ENCODE measurements at places on chromosomes 6 and 20.
A peak's percentile ranks its signal among the peaks of the same experiment; 100 is the strongest.

GRCh38 chr6:111552241-111552744 lies 53.4 kb downstream of the TRAF3IP2 start:
- no peak for DNase-seq

DNA sequence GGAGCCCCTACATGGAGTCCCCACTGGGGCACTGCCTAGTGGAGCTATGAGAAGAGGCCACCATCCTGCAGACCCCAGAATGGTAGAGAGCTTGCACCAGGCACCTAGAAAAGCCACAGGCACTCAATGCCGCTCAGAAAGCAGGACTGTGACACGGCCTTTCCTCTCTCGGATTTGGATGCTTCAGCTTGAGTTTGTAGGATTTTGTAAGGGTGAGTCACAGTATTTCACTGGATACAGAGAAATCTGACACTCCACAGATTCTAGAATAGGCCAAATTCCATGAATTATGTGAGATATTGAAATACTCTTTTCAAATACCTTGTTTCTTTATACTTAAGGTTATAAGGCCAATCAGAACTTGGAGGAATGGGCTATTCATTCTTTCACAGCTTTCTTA lies 424.5 kb downstream of the HTR1B start:
- DNase-seq: no peak

- no peak for DNase-seq
Measured at GRCh38 chr6:166862287-166862977, 93.9 kb downstream of the RNASET2 start.

GRCh38 chr6:41652866-41653652 lies 14.8 kb downstream of the MDFI start:
- DNase-seq: no peak

- no peak for DNase-seq
Measured at GRCh38 chr6:101876431-101876830, 482.9 kb downstream of the GRIK2 start.

DNA sequence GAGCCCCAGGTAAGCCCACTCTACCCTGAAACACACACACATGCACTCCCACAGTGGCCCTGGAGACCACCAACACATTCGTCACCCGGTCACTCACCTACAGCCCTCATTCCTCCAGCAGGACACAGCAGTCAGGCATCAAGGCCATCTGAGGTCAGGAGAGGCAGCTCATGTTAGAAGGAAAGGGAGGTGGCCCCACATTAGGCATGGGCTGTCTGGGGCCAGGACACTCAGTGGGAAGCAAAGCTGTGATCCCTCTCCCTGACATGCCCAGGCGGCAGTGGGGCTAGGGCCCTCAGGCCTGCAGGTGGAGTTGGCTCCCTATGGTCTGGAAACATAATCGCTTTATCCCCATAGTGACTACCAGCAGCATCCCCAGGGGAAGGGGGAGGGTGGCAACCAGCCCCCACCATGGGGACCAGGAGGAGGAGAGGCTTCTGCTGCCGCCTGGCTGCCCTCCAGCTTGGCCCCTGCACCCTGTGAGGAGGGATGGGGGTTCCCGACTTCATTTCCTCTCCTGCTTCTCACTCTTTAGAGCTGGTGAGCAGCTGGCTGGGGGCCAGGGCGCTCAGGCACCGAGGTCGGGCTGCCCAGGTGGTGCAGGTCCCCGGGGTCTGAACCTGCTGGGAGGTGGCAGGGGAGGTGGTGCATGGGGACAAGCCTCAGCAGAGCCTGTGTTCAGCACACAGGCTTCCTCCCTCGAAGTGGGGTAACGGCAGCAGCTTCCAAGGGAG lies 76.6 kb upstream of the CST7 start:
- DNase-seq: no peak

DNA sequence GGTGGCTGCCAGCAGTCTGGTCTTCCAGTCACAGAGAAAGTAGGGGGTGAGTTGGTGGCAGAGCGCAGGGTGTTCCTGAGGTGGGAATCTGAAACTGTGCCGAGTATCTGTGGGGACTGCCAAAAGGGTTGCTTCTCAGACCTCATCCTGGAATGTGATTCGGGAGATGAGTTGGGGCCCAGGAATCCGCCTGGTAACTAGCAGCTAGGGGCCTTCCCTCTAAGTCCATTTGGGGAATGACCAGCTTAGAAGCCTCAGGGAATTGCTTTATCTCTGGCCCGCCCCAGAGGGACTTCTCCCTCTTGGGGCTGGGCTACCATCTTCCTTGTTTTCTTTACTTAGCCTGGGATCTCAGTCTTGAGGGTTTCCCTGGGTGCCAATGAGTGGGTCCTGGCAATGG lies 49.6 kb downstream of the MOCS1 start:
- DNase-seq: no peak

DNA sequence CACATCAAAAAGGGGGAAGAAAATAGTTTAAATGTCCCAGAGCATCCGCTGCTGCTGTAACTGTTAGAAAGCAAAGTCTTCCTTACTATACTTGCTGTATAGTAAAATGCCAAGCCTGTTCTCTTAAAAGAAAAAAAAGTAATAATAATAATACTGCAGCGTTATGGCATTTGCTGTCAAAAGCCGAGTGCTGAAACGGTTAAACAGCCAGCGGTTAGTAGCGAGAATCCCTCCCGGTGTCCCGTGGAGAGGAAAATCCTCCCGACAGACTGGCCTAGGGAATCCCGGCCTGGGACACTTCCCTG lies 19.5 kb upstream of the NFATC2 start:
- DNase-seq: no peak

DNA sequence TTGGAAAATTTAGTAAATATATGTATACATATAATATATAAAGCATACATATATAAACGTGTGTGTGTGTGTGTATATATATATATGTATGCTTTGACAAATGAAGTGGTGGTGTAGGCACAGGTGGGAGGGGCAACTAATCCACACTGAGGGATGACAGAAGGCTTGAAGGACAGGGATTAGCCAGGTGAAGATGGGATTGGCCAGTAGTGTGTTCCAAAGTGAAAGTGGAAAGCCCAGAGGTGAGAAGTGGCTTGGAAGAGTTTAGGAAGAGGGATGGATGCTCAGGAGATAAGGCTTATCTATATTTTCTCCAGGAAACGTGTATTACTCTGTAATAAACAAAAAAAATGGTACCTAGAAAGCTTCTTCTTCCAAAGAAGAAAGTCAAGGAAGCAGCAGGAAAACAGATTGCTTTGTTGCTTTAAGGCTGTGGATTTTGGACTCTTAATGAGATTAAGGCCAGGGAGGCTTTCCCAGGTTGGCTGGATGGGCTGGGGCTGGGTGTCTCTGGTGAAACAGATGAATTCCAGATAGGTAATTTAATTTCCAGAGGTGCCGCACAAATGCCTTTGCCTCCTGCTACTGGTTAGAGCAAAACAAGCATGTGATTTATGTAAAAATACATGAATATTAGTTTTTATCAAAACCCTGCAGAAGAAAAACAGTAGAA lies 63.9 kb downstream of the JARID2 start:
- no peak for DNase-seq

- no peak for DNase-seq
Measured at GRCh38 chr6:84749181-84749580, 15.2 kb downstream of the TBX18 start.

GRCh38 chr20:59006864-59007664 lies at the start of gene CTSZ:
Gene CTSZ, minus strand, starts transcription at chr20:59007254. Its CDS starts 126 bp downstream, at chr20:59007128.
- DNase-seq: peak; percentile 21

GRCh38 chr6:138104618-138105213 lies 2.5 kb downstream of the PERP start:
- DNase-seq: no peak

- DNase-seq: no peak
Measured at GRCh38 chr6:19839788-19840187, 2.6 kb downstream of the ID4 start.

DNA sequence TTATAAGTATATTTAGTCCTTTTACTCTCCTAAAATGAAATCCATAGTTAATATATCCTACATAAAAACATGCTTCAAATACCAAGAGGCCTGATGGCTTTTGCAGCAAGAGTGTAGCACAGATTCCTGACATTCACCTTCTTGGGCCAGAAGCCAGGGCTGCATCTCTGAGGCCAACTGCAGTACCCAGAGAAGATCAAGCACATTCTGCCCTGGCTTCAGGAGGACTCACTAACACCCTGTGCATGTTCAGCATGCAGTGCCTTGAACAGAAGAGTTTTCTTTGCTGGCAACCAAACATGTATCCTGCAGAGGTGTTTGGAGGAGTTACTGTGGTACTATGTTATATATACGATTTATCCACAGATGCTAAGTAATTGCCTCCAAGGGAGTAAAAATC lies 90.3 kb downstream of the FHL5 start:
- DNase-seq: no peak

DNA sequence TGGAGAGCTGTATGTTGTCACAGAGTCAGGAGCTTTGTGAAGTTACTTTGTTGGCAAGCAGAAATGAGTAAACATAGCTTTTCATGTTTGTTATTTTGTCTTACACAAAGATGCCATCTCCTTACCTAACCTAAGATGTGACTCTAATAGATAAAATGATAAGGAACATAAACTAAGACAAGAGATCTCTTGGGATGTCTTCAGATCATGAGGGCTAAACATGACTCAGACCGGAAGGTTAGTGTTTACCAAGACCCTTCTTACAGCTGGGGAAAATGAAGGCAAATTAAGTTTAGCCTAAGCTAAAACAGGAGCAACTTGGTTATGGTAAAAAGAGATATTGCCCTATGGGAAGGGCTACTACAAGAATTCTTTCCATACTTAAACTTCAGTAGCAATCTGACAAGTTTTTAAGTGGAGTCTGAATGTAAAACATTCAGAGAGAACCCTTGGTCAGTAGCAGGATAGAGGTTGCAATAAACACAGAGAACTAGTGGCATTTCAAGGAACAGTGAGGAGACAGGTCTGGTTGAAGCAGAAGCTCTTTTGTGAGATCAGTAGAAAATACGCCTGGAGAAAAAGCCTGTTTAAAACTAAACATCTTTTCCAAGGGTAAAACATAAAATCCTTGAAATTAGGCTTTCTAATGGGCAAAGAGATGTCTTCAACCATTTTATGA lies 29.9 kb downstream of the SGK1 start:
- DNase-seq: no peak
